ENCODE measurements at places on chromosomes 1 and 21. TPM values are rescaled to one million over a fixed set of nuclear protein-coding genes. Genes with fewer than 3 reads are reported as not detected.

Gene NPL
- total RNA-seq, result 24.1 TPM

Gene KRTAP21-2
- total RNA-seq, result not detected

Gene GNAT2
- total RNA-seq, result not detected

Gene BEND5
- 18.8 TPM for total RNA-seq

Gene RNU1-2
- under 0.01 TPM for total RNA-seq

Gene IGSF9
- 5.3 TPM for total RNA-seq

Data from frontal cortex (tissue), 4 donors.